WTC11 (cell line): ENCODE measurements at places on chromosomes 7 and 10.

- DNase-seq = peak; percentile 75
Observed at GRCh38 chr7:104552102-104552501, 223.7 kb downstream of the LHFPL3 start.

DNA sequence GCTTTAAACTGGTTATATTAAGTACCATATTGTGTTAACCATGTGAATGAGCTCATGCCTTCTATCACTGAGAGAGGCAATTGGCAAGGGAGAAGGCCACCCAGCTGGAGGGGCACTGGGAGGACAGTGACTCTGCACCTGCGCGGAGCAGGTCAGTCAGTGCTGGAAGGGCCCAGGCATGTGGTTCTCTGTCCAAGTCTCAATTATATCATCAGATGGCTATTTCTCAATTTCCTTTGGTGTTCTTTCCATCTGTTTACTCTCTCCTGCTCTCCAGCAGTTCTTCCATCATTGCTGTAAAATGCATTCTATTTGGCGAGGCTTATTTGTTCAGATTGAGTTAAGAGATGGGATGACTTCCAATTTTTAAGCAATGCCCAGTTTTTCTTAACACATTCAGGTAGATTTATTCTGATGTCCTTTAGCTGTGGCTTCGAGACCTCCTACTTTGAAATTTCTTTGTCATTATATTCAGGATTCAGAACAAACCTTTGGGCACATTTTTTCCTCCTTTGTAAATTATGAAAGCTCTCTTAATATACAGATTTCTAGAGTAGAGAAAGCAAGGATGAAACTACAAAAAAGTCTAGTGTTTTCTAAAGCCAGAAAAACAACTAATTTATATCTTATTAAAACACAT is 159.3 kb downstream of the BMPER start:
- DNase-seq = no peak

DNA sequence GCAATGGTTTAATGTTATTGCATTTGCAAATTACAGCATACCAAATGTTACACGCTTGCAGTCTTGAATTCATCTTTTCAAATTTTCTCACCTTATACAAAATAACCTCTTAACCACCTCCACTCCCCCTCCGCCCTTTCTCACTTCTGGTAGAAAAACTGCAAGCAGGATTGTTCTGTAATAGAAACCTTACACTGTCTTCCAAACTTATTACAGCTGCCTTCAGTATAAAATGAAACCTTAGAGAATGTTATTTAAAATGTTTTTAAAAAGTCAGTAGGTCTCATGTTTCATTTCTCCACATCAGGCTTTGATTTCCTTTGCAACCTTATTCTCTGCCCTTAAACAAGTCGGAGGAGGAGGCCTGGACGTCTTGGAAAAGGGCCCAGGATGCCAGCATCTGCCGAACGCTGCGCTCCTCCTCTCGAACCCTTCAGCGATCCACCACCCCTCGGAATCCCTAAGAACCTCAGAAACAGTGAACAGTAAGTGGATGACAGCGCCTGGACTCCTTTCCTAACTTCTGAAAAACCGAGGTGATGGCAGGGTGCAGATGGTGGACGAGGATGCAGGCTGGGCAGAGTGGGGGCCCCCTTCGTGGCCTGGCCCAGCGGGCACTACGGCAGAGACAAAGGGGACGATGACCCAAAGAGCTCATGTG is 74.0 kb downstream of the FGFR2 start:
- no peak for DNase-seq

GRCh38 chr7:100342765-100343164 is 15.2 kb upstream of the PILRB start:
- no peak for DNase-seq

- DNase-seq = peak; percentile 66
Observed at GRCh38 chr10:112689327-112690072, 242.5 kb downstream of the VTI1A start.

- peak; percentile 84 for DNase-seq
Observed at GRCh38 chr10:79929409-79929904, 19.4 kb downstream of the SFTPD start.

GRCh38 chr7:68535266-68535665 is 1063.0 kb upstream of the AUTS2 start:
- no peak for DNase-seq

DNA sequence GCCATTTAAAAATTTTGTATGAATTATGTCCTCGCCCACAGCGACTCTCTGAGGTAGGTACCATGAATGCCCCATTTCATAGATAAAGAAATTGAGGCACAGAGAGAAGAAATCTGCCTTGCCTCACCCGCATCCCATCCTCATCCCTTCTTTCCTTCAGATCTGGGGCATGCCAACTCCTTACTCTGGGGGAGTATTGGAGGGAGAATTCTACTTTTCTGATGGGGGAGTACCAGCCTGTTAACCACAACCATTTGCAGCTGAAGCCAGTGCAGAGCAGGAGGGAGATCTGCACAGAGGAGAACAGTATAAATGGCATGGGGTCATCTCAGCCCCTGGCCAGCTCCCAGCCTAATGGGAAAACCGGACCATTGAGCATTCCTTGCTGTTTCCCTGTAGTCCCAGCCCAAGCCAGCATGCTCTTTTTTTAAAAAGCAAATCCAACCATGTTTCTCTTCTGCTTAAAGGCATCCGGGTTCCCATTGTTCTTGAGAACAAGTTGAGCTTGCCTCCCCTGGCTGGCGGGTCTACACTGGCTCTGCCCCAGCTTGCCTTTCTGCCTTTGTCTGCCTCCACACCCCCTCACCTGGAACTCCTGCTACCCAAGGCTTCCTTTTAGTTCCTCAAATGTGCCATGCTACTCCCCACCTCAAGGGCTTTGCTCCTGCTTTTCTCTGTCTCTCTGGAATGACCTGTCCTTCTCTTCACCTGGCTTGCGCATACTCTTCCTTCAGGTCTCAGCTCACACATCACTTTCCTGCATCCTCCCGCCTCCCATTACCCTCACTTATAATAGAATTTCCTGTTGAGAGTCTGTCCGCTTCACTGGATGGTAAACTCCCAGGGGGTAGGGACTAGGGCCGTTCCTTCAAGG is 8.8 kb upstream of the ZNF503 start:
- no peak for DNase-seq

DNA sequence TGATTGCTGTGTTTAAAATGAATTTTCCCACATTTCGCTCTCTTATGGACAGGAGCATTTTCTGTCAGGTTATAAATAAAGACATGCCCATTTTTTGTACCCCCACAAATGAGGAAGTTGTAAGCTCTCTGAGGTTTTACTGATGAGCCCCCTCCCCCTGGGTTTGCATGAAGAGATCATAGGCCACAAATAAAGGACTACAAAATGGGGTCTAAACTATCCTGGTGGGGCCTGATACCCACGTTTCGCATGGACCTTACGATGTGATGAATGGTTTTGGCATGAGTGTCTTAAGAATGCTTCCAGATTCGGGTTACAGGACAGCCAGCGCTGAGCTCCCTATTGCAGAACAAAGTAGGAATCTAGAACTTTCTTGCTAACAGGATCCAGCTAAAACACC is 5.8 kb downstream of the IKZF1 start:
- DNase-seq = no peak

DNA sequence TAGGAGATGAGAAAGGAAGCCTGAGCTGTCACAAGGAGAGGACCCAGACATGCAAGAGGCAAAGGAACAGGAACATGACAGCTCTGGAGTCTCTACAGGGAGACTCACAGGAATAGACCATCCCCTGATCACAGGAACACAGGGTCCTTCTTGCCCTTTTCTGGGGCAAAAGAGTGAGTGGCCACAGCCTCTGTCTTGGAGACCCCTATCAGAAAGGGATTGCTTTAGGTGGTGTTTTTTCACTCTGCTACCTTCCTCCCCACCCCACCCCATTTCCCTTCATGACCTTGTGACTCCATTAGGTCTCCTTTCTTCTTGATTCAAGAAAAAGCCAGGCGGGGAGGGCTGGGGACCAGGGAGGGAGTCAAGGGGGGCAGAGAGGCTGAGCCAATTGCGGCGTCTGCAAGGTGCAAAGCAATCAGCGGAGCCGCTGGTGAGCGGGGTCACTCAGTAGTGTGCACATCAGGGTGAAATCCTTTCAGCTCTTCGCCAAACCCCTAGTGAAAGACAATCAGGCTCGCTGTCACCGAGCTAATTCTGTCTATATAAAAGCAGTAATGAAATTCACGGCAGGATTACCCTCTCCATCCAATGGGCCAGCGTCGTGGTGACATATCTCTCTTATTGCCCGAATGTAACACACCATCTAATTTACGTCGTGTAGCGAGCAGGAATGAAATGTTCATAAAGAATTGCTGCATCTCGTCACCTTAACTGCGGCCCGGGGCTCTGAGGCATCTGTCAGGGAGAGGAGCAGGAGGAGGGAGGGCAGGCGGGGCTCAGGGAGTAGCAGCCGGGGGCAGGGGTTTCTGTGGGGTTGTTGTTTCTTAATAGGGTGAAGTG is 31.5 kb upstream of the BTRC start:
- no peak for DNase-seq

GRCh38 chr7:70457883-70458680 is 673.9 kb upstream of the GALNT17 start:
- DNase-seq = no peak

GRCh38 chr10:20879136-20879535 is 18.0 kb downstream of the NEBL start:
- no peak for DNase-seq

DNA sequence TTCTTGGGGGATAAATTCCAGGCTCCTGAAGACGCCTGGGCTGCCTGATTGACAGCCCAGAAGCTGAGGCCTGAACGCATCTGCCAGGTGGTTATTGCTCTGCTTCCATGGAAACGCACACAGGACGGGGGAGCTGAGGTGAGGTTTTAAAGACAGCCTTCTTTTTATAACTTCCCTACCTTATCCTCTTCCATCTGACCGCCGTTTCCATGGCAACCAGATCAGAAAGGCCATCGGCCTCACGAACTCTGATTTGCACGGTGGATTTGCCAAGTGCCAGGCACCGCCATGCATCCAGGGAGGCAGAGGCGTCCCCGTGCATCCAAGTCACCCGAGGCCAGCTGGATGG is 260.9 kb downstream of the ADARB2 start:
- DNase-seq = no peak

- peak; percentile 11 for DNase-seq
Observed at GRCh38 chr10:43227911-43228782, 38.7 kb downstream of the RASGEF1A start.

DNA sequence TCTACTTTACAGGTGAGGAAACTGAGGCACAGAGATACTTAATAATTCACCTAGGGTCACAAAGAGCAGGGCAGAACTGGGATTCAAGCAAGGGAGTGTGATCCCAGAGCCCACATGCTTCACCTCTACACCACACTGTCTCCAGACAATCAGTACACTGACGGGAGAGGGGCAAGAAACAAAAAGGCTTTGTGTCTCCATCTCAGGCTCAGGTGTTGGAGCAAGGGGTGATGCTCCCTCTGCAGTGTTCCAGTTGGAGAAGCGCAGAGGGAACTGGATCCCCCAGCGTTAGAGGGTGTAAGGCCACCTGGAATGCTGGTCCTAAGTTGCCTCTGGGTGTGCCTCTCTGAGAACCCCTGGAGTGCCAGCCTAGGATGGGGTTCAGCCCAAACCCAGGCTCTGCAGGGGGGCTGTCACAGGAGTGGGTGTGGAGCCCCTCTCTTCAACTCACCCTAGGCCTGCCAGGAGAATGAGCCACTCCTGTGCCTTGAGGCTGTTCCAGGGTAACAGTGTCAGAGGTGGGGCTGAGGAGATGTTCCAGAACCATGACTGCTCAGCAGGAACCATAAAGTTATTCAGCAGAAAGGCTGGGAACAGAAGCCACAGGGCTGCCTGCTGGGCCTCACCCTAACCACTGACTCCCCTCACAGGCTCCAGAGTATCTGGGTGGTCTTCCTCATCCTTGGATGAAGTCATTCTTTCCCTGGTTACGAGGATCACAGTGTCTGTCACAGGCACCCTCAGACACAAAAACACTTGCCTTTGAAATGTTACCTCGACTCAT is 5.5 kb downstream of the RBP4 start:
- no peak for DNase-seq

GRCh38 chr7:71430246-71430645 is 298.3 kb downstream of the GALNT17 start:
- no peak for DNase-seq

GRCh38 chr10:92421550-92421949 is 130.6 kb downstream of the MARCHF5 start:
- no peak for DNase-seq

DNA sequence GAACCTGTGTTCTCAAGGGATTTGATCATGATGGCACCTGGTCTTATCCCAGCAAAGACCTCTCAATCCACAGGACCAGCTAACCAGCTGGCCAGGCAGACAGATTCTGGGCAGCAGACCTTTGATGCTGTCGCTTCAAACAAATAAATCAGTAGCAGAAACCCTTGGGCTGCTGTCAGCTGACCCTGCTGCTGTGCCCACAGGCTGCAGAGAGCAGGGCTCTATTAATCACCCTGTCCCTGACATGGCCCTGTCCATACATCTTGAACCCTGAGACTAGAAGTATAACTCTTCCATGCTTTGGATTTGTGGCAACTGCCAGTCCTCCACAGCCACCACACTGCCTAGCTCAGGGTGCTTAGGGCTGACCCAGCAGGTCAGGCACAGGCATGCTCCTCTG is 244.1 kb upstream of the PODXL start:
- no peak for DNase-seq

GRCh38 chr7:149670288-149670687 is 103.1 kb downstream of the ZNF467 start:
- DNase-seq = no peak

DNA sequence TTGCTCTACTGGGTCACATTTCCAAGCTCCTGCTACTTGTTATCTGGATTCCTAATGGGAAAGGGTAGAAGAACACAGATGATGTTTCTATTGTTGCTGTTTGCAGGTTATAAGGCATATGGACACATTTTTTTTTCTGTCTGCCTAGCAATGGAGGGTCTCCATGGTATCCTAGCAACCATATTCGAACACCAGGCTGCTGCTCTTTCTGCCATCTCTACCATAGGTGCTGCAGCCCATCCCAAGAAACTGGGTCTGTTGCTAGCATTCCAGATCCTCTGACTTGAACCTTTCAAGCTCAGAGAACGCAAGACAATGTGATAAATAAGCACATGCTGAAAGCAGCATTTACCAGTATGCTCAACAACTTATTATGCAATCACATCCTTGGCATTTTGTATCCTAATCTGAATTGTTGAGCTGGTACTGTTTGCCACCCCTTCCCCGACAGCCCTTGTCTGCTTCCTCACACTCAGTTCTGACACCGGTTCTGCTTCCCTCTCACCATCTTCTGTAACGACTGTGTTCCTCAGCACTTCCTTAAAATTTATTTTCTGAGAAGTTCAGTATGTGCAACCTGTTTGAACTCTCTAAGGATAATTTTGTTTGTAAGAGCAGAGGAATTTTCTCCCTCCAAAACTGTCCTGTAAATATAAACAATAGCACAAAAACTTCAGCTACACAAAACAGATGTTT is 6.2 kb downstream of the PRKG1 start:
- DNase-seq = no peak

DNA sequence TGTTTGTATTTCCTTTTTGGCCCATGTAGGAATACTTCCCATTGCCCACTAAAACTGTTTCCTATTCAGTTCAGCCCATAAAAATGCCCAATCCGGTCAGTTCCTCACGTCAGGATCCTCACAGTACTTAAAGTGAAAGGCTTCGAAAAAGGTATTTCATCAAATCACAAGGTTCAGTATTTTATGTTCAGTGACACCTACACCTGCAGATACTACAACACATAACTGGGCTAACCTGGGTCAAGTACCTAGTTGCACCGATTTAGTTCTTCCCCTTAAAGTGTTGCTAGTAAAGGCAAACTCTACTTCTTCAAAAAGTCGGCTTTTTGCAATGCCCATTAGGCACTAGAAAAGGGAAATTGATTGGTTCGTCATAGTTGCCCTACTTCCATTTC is 1.1 kb downstream of the SNX13 start:
- DNase-seq = no peak

GRCh38 chr7:158501393-158502067 is 86.1 kb downstream of the PTPRN2 start:
- no peak for DNase-seq
